ENCODE measurements at places on chromosomes 12 and 14.

DNA sequence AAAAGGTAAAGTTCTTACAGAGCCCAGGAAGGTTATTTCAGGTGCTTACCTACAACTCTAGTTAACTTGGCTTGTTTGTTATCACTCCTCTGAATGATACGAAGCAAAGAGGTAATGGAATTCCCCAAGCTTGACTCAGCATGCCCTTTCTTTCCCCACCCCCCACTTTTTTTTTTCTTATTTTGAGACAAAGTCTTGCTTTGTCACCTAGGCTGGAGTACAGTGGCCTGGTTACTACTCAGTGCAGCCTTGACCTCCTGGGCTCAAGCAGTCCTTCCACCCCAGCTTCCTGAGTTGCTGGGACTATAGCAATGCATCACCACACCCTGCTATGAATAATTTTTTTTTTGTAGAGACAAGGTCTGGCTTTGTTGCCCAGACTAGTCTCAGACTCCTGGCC, 17.1 kb upstream of the YBX3 start:
- DNase-seq = no peak

DNA sequence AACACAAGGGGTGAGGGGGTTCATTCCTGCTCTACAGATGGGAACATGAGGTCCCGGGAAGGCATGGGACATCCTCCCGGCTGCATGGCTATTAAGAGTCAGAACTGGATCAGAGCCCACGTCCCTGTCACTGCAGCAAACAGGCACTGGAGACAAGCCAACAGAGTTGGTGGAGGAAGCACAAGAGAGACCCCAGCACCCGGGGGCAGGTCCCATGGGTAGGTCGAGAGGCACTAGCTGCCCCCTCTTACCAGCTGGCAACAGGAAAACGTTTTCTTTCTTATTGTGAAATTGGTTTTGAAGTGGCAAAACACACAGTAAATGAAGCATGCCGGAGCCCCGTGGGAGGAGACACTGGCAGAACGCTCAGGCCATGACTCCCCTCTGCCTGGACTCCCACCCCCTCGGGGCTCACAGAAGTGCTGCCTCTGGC, 43.6 kb downstream of the SYNE3 start:
- DNase-seq = no peak

- DNase-seq = no peak
These were observed 77.7 kb downstream of the ETNK1 start for GRCh38 chr12:22702690-22703089.

DNA sequence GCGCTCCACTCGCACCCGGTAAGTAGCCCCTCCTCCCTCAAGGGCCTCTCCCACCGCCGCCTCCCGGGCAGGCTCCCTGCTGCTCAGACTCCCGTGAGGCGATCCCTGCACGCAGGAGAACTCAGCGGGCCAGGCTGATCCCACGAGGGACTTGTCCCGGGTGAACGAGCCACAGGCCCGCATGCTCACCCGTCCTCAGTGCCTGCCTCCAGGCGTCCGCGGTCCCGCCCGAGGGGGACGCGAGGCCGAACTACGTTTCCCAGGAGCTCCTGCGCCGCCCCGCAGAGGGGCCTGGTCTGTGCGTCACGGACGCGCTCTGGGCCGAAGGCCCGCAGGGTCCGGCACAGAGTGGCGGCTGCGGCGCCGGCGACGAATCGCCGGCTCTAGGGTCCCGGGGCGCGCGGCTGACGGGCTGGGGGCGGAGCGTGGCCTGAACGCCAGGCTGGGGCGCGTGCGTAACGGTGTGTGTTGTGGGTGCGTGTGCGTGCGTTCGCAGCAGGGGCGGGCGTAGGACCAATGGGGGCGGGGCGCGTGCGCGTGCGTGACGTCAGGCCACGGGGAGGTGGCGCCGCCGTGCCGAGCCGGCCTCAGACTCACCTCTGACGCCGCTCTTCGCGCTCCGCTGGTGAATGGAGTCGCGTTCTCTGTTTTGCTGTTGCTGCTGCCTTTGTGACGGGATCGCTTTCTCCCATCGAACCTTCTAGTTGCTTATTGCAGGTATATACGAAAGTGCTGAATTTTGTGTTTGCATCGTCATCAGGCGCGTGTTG, at the start of the genes ZNF10 and ZNF891:
TSS of gene ZNF10 (plus strand) at position 590 of the 770 bp plus-strand sequence. CDS start 13,866 bp downstream, outside the sequence.
TSS of gene ZNF891 (minus strand) at position 237 of the 770 bp plus-strand sequence. CDS start 8,356 bp downstream, outside the sequence.
- no peak for DNase-seq

GRCh38 chr14:31159682-31160296, 47.8 kb downstream of the HECTD1 start:
- DNase-seq = no peak

DNA sequence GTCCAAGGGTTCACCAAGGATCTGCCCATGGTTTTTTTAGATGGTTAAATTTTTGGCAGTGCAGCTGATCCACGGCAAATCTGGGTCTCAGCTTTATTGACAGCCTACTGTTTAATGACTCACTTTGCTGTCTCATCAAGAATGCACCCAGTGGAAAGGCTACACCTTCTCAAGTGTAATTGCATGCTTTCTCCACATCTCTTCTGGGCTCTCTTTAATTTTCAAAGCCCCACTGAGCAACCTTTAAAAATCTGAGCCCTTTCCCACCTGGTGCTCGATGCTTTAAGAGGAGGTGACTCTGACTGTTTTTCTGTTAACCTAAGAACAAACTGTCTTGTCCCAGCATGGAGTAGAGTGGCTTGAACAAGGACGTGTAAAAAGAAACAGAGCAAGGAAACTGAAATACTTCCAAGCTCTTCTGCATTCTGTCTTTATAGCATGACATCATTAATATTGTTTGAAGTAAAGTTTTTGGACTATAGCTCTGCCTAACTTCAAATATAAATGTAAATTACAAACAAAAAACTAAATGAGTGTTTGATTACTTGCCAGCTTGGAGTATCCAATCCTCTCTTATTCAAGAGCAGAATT, 214.2 kb upstream of the KRR1 start:
- DNase-seq = no peak

DNA sequence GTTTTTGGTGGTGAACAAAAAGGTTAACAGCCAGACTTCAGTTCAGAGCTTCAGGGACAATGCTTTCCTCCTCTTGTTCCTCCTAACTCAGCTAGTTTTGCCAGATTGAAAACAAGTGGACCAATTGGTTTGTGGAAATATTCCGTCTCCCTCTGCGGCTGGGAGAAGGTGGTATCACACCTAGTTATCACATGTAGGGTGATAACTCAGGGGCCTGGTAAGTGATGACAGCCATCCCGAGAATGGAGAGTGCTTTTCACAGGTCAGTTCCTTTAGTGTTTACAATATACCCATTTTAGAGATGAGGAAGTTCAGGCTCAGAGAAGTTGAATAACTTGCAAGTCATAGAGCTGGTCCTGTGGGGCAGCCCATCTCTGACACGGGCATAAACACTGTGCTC, 60.7 kb upstream of the DICER1 start:
- DNase-seq = no peak

GRCh38 chr14:86815341-86815740, 1177.6 kb downstream of the GALC start:
- DNase-seq = no peak

DNA sequence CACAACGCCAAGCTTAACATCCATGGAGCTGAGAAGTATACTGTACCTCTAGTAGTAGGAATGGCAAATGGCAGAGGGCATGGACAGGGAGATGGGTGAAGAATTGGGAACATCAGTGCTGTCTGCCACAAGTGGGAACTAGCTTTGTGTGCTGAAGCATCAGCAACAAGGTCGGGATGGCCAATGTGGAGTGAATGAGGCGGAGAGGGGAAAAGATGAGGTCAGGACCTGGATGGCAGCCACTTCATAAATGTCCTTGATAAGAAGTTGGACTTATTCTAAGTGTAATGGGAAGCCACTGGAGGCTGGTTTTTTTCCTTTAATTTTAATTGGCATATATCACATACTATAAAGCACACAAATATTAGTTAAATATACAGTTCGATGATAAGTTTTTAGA, 21.9 kb upstream of the CLMN start:
- no peak for DNase-seq

DNA sequence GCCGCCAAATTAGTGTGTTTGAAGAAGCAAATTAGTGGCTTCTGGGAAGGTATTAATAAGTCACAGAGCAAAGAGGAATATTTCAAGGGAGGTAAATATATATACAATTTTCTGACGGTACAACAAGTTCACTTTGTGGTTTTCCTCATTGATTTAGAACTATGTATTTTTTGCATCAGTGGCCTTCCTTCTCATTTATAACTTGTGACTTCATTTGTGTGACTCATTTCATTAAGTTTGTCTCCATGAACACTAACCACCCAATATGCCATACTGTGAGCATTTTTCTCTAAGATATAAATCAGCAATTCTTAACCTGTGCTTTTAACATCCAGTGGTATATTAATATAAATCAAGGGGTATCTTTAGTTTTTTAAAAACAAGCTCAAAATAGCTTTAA, 29.3 kb upstream of the ARHGAP5 start:
- DNase-seq = no peak

- DNase-seq = no peak
These were observed 28.2 kb upstream of the CD27 start for GRCh38 chr12:6416596-6416995.

DNA sequence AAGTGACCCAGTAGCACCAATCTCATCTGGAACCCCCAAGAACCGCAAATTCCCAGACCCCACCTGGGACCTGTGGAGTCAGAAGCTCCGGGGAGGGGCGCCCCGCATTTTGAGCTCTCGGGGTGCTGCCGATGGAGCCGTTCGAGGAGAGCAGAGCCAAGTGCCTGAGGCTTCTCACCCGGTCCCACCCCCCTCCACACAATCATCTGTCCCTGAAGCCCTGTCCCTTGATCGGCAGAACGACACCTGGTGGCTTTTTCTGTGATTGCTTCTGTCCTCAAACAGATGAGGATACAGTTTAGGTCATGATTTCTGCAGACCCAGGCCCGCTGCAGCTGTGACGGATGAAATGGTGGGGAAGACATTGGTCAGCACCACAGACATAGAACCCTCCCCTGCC, 74.7 kb downstream of the NOC4L start:
- DNase-seq = no peak

GRCh38 chr12:127075981-127076380, 1191.0 kb upstream of the TMEM132C start:
- no peak for DNase-seq

DNA sequence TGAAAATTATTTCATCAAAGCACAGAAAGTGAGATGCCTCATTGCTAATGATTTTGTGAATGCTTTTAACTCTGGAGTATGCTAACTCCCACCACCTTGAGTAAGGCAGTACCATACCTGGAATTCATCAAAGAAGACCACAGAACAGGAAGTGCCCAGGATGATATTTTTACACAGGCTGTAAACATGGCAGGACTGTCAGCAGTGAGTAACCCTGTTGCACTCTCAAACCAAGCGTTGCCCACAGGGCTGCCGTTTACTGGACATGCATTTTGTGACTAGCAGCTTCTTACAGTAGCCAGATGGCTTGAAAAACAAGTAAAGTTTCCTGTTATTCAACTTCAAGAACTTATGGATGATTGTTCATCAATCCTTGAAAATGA, 42.4 kb downstream of the RALGAPA1 start:
- DNase-seq = no peak

GRCh38 chr12:48288387-48289268, 62.1 kb downstream of the ZNF641 start:
- no peak for DNase-seq

- DNase-seq = no peak
These were observed 12.2 kb downstream of the GTF2H3 start for GRCh38 chr12:123645878-123646277.

GRCh38 chr12:6193853-6194815, 6.1 kb upstream of the CD9 start:
- no peak for DNase-seq

- DNase-seq = peak; percentile 10
These were observed 143.0 kb upstream of the DDHD1 start for GRCh38 chr14:53295985-53296582.

- no peak for DNase-seq
These were observed 13.0 kb downstream of the SCNN1A start for GRCh38 chr12:6362403-6362802.

DNA sequence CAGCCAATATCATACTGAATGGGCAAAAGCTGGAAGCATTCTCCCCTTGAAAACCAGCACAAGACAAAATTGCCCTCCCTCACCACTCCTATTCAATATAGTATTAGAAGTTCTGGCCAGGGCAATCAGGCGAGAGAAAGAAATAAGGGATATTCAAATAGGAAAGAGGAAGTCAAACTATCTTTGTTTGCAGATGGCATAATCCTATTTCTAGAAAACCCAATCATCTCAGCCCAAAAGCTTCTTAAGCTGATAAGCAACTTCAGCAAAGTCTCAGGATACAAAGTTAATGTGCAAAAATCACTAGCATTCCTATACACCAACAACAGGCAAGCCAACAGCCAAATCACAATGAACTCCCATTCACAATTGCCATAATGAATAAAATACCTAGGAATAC, 21.0 kb upstream of the ANP32D start:
- DNase-seq = no peak

- DNase-seq = no peak
These were observed 7.3 kb upstream of the FGF23 start for GRCh38 chr12:4386801-4387200.

GRCh38 chr14:101233391-101233790, 327.9 kb upstream of the DIO3 start:
- no peak for DNase-seq

Measured in NCI-H1048 (cell line).